Stimulated activated CD8-positive, alpha-beta memory T cell treated with anti-CD3 and anti-CD28 coated beads, Interleukin-7, amount 100 ng/mL, for 1 hour (primary cell): ENCODE measurements at places on chromosomes 6 and 20.
A peak's percentile ranks its signal among the peaks of the same experiment; 100 is the strongest.

DNA sequence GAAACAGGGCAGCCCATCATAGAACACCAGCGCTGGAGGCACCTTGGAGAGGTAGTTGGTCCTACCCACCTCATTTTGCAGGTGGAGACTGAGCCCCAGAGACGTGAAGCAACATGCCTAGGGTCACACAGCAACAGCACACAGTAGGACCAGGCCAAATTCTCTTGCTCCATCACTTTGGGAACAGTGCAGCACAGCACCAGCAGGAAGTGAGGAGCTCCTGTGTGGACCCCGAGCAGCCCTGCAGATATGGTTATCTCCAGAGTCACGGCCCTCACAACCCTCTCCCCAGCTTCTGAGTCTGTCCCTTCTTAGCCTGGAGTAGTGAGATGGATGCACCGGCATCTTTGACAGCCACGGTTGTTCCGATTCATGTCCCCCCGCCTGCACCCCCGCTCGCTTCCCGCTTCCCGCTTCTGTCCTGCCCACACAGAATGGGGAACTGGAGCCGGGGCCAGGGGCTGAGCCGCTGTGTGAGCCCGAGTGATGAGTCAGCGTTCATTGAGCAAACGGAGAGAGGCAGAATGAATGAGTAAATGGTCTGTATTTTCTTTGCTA lies 72.6 kb upstream of the DUSP22 start:
- no peak for DNase-seq

DNA sequence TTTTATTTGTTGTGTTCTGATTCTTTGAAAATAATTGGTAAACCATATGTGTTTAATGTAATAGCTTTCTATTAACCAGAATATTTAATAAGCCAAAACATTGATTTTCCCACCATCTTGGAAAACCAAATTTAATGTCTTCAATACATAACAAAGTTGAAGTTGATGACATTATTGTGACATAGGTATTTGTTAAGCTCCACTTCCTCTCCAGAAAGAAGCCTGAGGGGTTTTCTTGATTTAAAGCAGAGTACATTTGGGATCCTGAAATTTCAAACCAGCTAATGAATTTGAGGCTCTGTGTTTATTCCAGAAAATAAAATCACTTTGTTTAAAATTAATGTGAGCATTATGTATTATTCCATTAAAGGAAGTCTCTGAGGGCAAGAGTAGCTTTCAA lies 106.3 kb downstream of the PERP start:
- DNase-seq: no peak

DNA sequence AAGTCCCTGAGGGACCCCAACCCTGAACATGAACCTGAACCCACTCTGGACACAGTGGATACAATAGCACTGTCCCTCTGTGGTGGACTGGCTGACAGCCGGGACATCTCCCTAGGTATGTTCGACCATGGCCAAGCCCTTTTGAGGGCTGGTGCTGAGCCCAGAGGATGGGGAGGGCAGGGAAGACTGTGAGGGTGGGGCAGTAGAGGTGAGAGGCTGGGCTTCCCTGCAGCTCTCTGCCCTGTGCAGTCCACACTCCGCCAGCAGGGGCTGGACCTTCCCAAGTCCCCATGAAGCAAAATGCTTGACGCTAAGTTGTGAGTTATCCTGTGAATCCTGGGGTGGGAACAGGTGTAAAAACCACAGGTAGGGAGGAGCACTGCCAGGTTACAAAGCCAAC lies 11.5 kb downstream of the LPIN3 start:
- no peak for DNase-seq

DNA sequence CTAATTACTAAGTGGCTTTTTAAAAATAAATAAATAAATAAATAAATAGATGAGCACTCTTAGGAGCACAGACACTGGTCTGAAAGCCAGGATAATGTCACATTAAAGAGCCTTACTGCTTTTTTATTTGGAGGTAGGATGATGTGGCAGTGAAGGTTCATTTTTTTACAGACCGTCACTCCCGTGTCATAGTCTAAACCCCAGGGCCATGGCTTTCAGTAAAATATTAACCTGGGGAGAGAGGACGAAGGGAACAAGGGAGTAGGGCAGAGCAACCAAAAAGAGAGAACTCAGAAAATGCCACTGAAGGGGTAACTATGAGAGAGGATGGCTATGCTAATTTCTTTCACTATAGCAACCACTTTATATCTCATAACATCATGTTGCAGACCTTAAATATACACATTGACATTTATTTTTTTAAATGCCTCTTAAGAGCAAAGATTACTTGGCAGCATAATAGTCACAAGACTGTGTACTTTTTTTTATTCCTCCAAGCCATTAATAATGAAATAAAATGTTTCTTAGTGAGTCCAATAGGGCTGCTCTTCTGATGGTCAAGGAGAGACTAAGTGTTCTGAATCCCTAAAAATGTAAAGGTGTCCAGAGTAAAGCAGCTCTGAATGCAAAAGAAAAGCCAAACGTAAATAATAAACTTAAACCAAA lies 100.9 kb upstream of the SIM1 start:
- DNase-seq: no peak

- DNase-seq: no peak
These were observed 11.4 kb upstream of the VEGFA start for GRCh38 chr6:43758617-43759050.

DNA sequence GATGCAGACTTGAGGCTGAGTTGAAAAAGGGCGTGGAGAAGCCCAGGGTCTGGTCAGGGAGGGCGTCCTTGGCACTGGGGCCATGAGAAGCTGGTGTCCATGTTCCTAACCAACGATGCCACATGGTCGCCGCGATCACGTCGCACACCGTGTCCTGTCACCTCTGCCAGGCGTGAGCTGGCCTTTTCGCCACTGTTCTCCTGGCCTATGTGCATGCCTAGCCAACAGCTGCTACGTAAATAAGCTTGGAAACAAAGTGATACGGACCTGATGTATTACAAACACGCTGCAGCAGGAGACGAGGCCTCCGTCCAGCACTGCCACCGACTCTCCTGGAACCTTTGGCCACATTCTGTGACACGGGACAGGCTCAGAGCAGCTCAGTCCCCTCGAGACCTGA lies 22.0 kb upstream of the KIF25 start:
- no peak for DNase-seq

DNA sequence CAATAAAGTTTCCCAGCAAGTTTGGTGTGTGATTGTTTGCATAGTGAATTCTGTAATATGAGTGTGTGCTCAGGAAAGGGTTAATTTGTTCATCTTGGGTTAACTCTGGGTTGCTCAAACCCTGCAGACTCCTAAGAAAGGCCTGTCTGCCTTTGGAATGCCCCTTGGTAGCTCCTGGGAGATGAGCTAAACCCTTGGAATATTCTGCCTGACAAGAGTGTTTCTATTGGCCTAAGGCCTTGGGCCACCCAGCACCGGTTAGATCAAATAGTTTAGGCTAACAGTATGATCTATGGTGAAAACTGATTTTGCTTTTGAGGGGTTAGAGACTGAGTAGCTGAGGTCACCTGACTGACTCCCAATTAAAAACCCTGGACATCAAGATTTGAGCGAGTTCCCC lies 248.3 kb downstream of the GRM1 start:
- DNase-seq: no peak

DNA sequence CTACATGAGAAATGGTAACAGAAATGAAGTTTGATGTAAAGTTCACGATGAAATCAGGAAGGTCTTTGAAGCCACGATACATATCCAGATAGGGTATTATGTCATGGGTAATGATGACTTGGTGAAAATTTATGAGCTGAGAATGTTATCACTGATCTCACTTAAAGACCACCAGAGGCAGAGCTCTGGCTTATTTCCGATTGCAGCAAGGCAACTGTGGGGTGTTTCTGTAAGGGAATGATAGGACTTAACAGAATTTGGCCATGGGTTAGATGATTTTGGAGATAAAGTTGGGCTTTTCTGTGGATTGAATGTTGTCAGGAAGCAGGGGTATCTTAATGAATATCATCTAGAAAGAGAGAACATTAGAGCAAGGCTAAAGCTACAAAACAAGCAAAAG lies 508.4 kb downstream of the HDGFL1 start:
- no peak for DNase-seq

- DNase-seq: no peak
These were observed 170.9 kb downstream of the FUT9 start for GRCh38 chr6:96186516-96187195.

DNA sequence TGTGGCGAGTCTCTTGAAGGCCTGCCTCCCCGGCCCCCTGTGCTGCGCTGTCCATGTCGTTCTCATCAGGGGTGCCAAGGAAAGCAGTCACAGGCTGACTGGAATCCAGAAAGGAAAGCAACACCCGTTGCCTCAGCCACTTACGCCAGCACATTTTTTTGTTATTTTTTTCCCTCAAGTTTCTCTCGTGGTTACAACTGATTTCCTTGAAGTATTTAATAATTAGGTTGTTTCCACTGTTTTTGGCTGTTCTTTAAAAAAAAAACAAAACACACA lies 17.9 kb upstream of the SLC22A1 start:
- DNase-seq: no peak

- no peak for DNase-seq
These were observed 252.6 kb downstream of the MYLK4 start for GRCh38 chr6:2497922-2498623.

DNA sequence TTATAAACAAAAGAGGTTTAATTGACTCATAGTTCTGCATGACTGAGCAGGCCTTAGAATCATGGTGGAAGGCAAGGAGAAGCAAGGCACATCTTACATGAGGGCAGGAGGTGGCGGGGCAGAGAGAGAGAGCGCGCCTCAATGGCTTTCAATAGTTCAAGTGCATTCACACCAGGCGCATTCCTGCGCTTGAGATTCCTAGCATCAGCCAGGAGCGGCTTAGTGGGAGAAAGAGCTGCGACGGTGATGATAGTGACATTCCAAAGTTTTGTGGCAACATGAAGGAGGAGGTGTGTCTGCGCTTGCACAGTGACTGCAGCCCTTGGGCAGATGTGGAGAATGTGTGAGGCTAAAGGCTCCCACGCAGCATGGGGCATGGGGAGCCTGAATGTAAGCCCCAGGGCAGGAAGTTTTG lies 25.0 kb upstream of the EMILIN3 start:
- no peak for DNase-seq

- no peak for DNase-seq
These were observed 451.3 kb downstream of the HTR1B start for GRCh38 chr6:77011929-77012545.

GRCh38 chr6:18931086-18931485 lies 543.9 kb downstream of the RNF144B start:
- DNase-seq: no peak

DNA sequence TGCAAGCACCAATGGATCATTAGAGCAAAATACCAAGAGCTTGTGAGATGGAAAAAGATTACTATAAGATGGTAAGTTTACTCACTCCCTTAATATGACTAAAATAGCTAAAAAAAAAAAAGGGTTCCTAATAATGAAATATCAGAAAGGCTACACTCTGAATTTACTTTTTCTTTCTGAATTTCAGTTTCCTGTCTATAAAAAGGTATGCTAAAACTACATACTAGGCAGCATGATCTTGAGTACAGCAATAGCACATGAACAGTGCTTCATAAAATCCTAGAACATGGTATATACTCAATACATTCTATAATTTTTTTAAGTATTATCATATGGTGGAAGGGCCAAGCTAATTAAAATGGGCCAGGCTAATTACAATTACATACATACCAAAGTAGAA lies 24.0 kb upstream of the FAM135A start:
- no peak for DNase-seq

DNA sequence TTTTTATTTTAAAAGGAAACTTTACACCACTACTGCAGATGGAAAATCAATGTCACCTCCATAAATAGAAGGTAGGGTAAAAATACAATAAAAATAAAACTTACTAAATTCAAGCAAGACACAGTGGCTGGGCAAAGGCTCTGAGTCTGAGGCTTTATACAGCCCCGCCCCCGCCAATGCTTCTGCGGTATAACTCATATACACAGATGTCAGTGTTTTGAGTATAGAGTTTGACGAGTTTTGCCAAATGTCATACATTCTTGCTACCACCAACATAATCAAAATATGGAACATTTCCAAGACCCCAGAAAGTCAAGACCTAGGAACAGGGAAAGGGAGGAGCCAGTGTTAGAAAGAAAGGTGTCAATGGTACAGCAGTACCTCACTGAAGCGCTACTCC lies 12.8 kb downstream of the NFATC2 start:
- peak; percentile 34 for DNase-seq

DNA sequence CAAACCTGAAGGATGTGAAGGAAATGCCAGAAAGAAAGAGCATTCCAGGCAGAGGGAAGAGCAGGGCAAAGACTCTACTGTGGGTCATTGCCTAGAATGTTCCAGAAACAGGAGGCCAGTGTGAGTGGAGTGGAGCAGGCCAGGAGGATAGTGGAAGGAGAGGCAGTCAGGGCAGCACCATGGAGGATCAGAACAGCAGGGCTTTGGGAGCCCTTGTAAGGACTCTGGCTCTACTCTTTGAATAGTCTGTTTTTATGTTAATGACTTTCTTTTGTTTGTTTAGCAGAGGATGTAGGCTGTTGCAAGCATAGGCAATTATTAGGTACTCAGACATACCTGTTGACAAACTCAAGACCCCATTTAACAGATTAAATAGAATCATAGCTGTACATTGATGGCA lies 23.6 kb upstream of the FBXL4 start:
- no peak for DNase-seq

DNA sequence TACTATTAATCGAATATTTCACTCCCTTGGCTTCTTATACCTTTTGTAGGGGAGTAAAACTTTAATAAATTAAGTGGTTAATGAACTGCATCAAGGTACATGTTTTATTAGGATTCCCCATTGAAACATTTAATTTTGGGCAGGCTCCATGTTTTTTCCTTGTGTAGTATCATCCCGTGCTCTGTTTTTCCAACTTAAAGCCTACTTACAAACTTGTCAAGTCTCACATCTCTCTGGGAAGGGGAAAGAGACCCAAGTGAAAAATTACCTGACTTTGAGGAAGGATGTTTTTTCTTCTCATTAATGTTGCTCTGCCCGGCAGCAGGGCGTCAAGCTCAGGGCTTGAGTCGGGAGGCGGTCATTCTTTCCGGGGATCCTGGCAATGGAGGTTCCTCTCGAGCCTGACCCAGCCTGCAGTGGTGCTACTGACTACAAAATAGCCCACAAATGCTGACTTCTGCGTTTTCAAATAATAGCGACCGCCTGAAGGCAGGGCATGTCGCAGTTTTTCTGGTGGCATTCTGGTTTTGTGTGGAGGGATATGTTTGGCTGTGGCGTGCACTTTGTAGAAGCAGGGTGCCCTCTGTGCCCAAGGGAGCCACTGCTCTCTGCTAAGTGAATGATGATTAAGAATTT lies 2.4 kb downstream of the DSP start:
- no peak for DNase-seq
